ENCODE measurements at places on chromosomes 2 and 18.

DNA sequence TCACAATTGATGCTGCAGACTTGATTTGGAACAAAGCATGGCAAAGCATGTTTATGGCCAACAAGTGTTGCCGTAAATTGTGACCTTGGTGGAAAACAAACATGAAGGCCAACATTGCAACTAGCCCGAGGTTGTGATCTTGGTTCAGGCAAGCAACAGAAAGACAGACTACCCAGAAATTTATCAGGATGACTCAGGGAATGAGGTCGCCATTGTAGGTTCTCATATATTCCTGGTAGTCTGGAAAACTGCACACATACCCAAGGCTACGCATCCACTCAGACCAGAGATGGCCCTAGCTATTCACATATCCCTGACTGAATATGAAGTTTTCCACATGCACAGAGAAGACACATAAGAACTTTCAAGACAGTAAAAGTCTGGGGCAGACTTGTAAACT is 30.1 kb downstream of the CYP1B1 start:
- peak; percentile 47 for DNase-seq

GRCh38 chr2:57907411-57907810 is 139.2 kb upstream of the VRK2 start:
- no peak for DNase-seq

DNA sequence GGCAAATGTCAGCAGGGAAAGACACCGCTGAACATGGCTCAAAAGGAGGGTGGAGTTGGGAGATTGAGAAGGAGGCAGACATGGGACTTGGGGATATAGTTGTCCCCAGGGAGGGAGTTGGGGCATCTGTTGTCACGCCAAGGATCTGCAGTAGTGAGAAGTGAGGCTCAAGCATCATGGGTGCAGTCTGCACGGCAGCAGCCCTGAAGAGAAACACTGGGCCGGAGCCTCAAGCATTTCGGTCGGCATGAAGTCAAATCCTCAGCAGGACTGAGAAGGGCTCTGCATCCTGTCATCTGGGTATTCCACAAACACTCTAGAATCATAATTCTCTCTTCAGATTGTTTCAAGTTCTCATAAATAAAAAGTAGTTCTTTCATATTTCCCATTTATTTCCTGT is 132.7 kb upstream of the DAPL1 start:
- DNase-seq, result no peak

GRCh38 chr2:148244593-148245292 is 223.9 kb downstream of the MBD5 start:
- peak; percentile 46 for DNase-seq

- no peak for DNase-seq
Observed at GRCh38 chr2:232120911-232121310, 159.4 kb downstream of the DIS3L2 start.

DNA sequence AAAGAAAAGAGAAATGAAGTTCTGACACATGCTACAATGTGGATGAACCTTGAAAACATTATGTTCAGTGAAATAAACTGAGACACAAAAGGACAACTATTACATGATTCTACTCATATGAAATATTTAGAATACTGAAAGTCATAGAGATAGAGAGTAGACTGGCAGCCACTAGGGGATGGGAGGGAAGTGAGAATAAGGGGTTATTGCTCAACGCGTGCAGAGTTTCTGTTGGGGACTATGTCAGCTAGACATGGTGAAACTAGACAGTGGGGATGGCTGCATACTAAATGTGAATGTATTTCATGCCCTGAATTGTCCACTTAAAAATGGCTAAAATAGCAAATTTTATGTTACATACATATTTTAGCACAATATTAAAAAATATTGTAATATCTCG is 108.7 kb upstream of the ATL2 start:
- no peak for DNase-seq

- DNase-seq, result peak; percentile 83
Observed at GRCh38 chr2:218229239-218229638, 12.2 kb downstream of the ARPC2 start.

- no peak for DNase-seq
Observed at GRCh38 chr2:160203007-160203406, 2.9 kb upstream of the ITGB6 start.

GRCh38 chr2:215727507-215728503 is 285.5 kb downstream of the MREG start:
- DNase-seq, result peak; percentile 55

- peak; percentile 67 for DNase-seq
Observed at GRCh38 chr2:1817256-1818051, 73.1 kb upstream of the PXDN start.

- DNase-seq, result no peak
Observed at GRCh38 chr2:101339266-101339880, 30.9 kb upstream of the RNF149 start.

- DNase-seq, result no peak
Observed at GRCh38 chr2:16327326-16327725, 338.3 kb downstream of the CYRIA start.

- DNase-seq, result no peak
Observed at GRCh38 chr2:158102446-158102845, 770 bp downstream of the UPP2 start.

DNA sequence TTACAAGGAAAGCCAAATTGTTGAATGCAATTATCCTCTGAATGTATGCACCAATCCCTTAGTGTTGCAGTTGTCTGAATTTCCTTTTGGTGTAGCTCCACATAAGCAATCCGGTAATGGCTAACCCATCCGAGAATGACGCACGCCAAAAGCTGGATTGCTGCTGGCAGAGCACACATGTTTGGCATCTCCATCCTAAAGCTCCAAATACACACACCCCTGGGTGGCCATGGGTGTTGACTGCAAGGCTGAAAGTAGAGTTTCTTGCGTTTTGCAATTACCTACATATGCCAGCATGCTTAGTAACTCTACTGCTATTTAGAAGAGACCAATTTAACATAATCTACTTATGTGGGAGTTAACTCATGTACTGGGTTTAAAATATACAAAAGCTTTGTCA is 53.1 kb downstream of the KCTD1 start:
- no peak for DNase-seq

GRCh38 chr18:64695851-64696553 is 547.1 kb upstream of the LINC00305 start:
- DNase-seq, result no peak

DNA sequence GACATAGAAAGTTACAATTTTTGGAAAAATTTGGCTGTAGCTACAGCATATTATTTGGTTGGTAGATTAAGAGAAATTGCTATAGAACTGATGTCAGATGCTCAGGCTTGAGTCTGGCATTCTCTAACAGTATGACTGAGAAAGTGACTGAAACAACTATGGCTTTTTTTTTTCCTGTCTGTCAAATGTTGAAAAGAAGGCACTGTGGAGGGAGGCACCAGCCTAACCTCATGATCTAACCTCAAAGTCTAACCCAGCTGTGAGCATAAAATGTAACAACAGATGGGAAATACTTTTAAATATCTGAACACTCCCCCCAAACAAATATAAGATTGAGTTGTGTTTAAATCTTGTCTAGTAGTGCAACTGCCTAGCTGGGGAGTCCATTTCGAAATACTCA is 629.1 kb downstream of the LRP1B start:
- DNase-seq, result no peak

GRCh38 chr2:152372438-152372984 is 37.5 kb downstream of the FMNL2 start:
- DNase-seq, result no peak

- DNase-seq, result no peak
Observed at GRCh38 chr2:65129286-65129825, 550 bp downstream of the RAB1A start.
